ENCODE measurements at places on chromosomes 1 and 21. TPM values are rescaled to one million over a fixed set of nuclear protein-coding genes. Genes with fewer than 3 reads are reported as not detected.

DNA sequence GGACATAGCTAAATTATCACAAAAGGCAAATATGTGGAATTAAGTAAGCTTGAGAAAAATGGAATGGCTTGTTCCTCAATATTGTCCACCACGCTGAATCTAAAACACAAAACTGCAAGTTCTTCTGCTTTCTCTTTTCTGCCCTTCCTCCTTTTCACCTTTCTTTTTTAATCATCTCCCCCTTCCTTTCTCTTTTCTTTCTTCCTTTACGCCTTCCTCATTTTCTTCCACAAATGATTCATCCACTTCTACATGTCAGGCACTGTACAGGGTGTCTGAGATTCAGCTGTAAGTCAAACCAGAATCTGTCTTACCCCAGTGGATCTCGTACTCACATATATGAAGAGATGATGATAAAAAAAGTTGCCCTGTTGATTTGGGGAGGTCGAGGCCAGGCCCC, 1182.5 kb downstream of the MRPL39 start:
- DNase-seq, result no peak

GRCh38 chr1:17764591-17764990, 9.5 kb downstream of the ACTL8 start:
- DNase-seq, result no peak

The TNNI3K gene
- 0.65 TPM for total RNA-seq

GRCh38 chr1:235199441-235199840, 38.4 kb upstream of the RBM34 start:
- DNase-seq, result no peak

- DNase-seq, result no peak
These were observed 364 bp downstream of the GOLPH3L start for GRCh38 chr1:150696590-150696989.

DNA sequence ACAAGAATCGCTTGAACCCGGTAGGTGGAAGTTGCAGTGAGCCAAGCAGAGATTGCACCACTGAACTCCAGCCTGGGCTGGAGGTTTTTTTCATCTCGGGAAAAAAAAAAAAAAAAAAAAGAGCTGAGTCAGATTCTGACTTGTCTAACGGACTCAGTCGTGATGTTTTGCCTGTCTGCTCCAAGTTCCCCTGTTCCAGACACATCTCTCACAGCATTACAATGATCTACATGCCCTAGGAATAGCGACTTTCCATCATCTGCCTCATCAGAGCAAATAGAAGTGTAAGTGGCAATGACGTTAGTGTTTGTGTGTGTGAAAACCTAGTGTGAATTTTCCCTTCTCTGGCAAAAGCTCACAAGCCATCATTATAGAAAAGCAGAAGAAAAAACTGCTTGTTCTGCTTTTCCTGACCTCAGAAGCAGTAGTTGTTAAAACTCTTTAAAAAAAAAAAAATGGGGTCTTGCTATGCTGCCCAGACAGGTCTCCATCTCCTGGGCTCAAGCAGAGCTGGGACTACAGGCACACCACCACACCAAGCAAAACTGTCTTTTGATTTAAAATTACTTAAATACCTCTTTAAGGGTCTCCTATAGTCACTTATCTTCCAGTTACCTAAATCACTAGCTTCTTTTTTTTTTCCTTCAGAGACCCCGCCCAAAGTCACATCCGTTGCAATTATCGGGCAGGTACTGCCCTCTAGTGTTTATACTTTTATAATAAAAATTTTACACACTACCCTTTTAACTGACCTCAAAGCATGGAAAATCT, 37.3 kb downstream of the PLEKHO1 start:
- DNase-seq, result no peak

The SPRR1A gene
- not detected for total RNA-seq

DNA sequence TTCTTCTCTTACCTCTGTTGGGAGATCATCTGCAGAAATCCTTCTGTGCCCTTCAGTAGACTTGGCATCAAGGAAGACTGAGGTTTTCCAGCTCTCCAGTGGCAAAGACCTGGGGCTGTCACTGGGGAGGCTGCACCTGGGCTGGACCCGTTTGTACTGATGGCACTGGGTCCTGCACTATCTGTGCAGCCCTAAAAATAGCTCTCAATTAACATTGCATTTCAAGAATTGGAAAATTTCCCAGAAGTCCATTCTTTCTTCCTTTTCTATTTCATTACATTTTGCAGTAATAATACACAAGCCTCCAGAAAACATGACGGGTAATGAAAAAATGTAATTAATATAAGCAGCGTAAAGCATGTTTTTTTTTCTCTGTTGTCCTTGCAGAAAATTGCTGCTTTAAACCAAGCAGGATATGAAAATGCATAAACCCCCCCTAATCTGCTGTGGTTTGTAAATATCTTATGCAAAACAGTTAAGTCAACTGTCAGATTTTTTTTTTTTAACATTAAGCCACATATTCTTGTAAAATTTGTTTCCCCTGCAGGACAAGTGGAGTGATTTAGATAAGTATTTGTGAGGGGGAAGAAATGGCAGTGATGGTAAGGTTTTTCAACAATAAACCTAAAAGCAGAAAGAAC, 64.9 kb downstream of the LMO4 start:
- no peak for DNase-seq

The TLR5 gene
- 2.4 TPM for total RNA-seq

The FBXO2 gene
- total RNA-seq, result 1.2 TPM

The RAB7B gene
- 0.17 TPM for total RNA-seq

The CAP1 gene
- total RNA-seq, result 61.4 TPM

The SLAMF6 gene
- 0.19 TPM for total RNA-seq

The ANKRD34A gene
- total RNA-seq, result 1.9 TPM

GRCh38 chr1:70504821-70505193, 93.7 kb downstream of the CTH start:
- DNase-seq, result no peak

- DNase-seq, result no peak
These were observed 120.1 kb upstream of the CAMK1G start for GRCh38 chr1:209463441-209463840.

The TTC22 gene
- 0.13 TPM for total RNA-seq

The DMRTA2 gene
- not detected for total RNA-seq

The JUN gene
- 93.8 TPM for total RNA-seq

GRCh38 chr1:155017946-155018316, 15.3 kb downstream of the ZBTB7B start:
- DNase-seq, result no peak

The KLHDC8A gene
- not detected for total RNA-seq

The EXO5 gene
- total RNA-seq, result 2.9 TPM

The LCE1A gene
- not detected for total RNA-seq

- DNase-seq, result no peak
These were observed 72.8 kb upstream of the HNRNPU start for GRCh38 chr1:244937099-244937498.

The RGS16 gene
- total RNA-seq, result 1.2 TPM

DNA sequence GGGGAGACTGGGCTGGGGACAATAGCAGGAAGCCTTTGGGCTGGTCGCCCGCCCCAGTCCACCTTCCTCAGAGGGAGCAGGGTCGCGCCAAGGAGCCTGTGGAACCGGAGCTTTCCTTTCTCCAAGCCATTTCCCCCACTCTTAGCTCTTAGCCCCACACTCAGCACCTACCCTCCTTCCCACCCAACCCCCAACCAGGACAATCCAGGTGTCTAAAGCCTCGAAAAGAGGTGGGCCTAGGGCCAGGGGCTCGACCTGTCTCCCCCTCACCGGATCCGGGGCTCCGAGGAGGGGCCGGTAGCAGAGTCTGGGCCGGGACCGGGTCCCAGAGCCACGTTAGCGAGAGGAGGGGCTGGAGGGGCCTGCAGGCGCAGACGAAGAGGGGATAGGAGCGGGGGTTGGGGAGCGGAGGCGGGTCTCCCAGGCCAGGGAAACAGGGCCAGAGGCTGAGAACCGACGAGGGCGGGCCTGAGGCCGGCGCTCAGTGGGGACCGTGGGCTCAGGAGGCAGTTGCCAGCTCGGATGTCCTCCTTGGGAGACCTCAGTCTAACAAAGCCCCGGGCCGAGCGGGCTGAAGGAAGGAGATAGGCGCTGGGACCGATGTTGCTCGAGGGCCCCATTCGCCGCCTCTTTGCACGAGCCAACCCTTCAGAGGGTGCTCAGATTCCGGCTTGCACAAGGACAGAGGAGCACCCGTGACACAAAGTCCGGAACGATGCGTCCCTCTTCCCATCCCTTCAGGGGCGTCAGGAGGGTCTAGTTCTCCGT, 943 bp downstream of the SEMA6C start:
- DNase-seq, result no peak

GRCh38 chr1:171139890-171140289, 45.2 kb upstream of the FMO2 start:
- DNase-seq, result no peak

The TEDDM1 gene
- total RNA-seq, result not detected

DNA sequence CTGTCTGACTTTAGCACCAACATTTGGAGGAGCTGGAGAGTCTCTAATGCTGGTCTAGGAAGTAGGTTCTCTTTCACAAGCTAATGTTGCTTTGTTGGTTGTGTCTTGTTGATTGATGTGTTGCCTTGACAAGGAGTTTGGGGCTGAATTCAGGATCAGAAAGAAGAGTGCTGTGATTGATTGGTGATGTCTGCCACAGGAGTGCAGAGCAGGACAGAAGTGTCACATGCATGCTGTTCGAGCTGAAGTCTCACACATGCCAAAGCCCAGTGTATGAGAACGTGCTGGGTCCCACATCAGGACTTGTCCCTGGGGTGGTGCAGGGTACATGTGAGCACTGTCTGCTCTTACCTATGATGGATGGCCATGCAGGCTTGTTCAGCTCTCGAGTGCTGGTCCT, 694.4 kb downstream of the MATN1 start:
- DNase-seq, result no peak

- DNase-seq, result no peak
These were observed 3.3 kb upstream of the MX1 start for GRCh38 chr21:41422546-41423304.

DNA sequence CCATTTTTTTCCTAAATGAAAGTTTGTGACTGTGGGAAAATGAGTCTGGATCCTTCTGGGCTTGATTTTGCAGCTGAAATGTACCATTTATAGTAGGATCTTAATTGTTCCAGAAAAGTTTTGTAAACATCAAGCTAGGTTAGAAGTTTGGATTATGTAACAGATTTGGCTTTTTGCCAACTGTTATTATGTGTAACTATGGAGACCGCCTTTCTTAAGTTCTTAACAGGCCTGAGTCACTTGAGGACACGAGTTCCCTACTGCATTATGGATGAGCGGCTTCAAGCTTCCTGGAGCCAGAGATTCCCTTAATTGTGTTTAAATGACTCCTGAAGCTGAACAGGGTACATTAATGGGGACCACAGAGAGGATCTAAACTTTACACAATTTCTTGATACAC, 22.2 kb downstream of the SLC25A33 start:
- DNase-seq, result no peak

DNA sequence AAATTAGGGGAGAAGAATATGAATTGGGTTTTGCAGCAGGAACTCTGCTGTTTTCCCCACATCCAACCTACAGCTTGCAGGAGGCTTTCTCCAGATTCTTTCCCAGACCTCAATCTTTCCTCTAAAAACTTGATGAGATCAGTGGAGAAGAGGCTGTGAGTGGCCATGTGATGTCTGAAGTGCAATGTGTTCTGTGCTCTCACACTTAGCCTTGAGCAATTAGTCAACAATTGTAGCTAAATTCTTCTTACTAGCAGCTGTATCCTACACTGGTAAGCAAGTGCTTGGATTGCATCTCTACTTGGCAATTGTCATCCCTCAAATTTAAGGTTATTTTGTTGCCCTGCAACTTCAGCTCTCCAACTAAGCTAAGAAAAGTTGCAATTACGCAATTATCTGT, 807.3 kb upstream of the RGS18 start:
- no peak for DNase-seq

GRCh38 chr1:14682941-14683621, 84.6 kb downstream of the KAZN start:
- DNase-seq, result no peak

GRCh38 chr1:10494754-10495474, 20.2 kb downstream of the PEX14 start:
- peak; percentile 74 for DNase-seq

DNA sequence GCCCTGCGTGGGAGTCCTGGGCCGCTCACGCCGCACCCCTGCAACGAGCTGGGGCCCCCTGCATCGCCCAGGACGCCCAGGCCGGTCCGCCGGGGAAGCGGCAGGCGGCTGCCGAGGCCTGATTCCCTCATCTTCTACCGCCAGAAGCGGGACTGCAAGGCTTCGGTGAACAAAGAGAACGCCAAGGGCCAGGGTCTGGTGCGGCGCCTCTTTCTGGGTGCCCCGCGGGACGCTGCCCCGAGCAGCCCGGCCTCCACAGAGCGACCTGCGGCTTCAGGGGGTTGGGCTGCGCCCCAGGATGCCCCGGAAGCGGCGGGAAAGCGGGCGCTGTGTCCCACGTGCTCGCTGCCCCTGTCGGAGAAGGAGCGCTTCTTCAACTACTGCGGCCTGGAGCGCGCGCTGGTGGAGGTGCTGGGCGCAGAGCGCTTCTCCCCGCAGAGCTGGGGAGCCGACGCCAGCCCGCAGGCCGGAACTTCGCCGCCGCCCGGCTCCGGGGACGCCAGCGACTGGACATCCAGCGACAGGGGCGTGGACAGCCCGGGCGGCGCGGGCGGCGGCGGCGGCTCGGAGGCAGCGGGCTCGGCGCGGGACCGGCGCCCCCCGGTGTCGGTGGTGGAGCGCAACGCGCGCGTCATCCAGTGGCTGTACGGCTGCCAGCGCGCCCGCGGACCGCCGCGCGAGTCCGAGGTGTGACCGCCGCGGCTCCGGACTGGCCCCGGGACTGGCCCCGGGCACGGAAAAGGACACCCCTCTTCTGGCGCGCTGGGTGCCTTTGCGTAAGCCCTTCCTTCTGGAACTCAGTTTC, 2.7 kb downstream of the FAM110D start:
- DNase-seq, result peak; percentile 69

GRCh38 chr21:45635271-45636151, 8.0 kb upstream of the PCBP3 start:
- DNase-seq, result no peak

DNA sequence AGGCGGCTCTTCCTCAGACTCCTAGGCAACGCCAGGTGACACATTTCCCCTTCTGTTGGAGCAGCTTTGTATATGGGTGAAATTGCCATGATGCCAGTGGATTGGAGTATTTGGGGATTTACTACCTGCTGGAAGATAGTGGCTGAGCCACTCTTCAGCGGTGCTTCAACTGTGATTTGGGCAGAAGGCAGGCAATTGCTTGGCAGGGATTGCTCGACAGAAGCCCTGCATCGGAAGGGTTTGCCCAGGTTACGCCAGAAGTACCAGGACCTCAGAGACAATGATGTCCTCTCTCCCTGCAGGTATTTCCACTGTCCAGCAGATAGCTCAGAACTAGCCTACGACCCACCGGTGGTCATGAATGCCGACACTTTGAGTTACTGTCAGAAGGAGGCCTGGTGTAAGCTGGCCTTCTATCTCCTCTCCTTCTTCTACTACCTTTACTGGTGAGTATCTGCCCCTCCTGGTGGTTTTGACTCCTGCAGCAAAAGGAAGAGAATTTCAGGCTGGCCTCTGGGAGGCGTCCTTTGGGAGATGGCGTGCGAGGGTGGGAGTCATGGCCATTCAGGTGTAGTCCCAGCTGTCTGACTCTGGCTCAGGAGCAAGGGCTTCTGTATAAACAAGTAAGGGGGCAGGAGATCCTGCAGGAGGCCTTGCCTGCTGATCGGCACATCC, 118.3 kb downstream of the CNIH3 start:
- no peak for DNase-seq
